Epithelial cell of proximal tubule (primary cell): ENCODE measurements at places on chromosomes 4 and X.
A peak's percentile ranks its signal among the peaks of the same experiment; 100 is the strongest.

GRCh38 chr4:73885574-73886267 is 16.5 kb downstream of the CXCL1 start:
- no peak for DNase-seq

GRCh38 chr4:142778430-142778829 is 67.7 kb downstream of the INPP4B start:
- DNase-seq = no peak

- DNase-seq = no peak
These were observed 135.4 kb downstream of the HMX1 start for GRCh38 chr4:8736090-8736825.

- DNase-seq = peak; percentile 85
These were observed 301.4 kb upstream of the AADAT start for GRCh38 chr4:170391066-170391740.

- no peak for DNase-seq
These were observed 152.0 kb upstream of the SFRP2 start for GRCh38 chr4:153940916-153941315.

- DNase-seq = no peak
These were observed 655.0 kb downstream of the RPA4 start for GRCh38 chrX:97538745-97539144.

DNA sequence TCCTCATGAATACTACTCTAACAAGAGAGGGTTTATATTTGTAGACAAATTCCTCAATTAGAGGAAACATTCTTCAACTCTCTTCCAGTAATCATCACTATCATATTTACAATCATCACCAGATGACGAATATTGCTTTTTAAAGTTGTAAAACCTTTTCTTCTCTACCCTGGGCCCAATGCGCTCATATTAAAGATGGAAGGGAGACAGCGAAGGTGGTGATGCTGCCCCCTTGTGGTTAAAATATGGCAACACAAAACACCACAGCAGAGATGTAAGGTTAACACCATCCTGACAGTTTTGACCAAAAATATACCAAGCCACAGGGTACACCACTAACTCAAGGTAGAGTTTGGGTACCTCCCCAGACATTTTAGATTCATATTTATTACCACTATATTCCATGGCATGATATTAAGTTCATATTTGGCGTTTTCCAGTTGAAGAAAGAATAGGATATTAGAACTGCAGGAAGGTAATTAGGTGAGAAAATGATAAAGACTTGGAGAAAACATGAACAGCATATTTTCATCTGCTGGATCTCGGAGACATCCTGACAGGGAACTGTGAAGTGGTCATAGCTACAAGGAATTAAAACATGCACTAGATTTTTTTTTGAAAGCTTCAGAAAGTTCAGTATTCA is 72.8 kb downstream of the SLC9A7 start:
- no peak for DNase-seq

DNA sequence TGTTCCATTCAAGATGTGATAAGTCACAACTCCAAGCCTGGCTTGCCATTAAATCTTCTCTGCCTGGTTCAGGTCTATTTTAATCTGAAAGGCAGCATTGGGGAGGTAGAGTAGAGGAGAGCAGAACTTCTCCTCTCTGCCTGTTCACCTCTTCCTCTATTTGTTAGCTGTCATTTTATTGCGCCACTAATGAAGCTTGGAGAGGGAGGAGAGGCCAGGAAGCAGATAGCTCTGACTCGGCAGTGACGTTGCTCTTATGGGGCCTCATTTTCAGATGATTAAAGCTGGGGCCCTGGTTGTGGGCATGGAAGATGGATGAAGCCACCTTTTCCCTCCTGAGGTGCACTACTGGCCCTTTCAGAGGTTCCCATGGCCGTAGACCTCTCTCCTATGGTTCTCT is 207.3 kb downstream of the MID1IP1 start:
- no peak for DNase-seq

DNA sequence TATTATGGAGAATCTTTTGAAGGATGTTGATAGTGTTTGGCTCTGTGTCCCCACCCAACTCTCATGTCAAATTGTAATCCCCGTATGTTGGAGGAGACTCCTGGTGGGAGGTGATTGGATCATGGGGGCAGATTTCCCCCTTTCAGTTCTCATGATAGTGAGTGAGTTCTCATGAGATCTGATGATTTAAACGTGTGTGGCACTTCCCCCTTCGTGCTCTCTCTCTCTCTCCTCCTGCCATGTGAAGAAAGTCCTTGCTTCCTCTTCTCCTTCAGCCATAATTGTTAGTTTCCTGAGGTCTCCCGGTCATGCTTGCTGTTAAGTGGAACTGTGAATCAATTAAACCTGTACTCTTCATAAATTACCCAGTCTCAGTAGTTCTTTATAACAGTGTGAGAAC is 166.1 kb upstream of the NUDT6 start:
- DNase-seq = no peak

GRCh38 chr4:113825272-113825671 is 63.7 kb upstream of the CAMK2D start:
- DNase-seq = no peak

DNA sequence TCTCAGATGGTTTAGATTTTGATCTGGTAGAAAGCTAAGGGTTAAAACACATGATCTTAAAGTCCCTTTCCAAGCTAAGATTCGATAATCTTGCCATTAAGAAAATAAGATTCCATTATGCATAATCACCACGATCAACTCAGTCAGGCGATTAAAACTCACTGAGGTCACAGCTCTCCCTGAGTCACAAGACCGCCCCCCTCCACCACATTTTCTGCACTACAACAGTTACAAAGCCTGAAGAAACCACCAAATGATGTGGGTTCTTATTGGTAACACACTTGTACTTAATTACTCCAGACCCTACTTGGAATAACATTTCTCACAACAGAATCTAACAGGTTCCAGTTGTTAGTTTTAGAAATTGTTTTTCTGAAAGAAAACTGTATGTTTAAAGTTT is 62.8 kb downstream of the SH3KBP1 start:
- DNase-seq = peak; percentile 61

GRCh38 chr4:100076753-100077152 is 113.5 kb downstream of the DDIT4L start:
- peak; percentile 39 for DNase-seq

GRCh38 chr4:7156328-7156727 is 36.0 kb upstream of the SORCS2 start:
- no peak for DNase-seq

DNA sequence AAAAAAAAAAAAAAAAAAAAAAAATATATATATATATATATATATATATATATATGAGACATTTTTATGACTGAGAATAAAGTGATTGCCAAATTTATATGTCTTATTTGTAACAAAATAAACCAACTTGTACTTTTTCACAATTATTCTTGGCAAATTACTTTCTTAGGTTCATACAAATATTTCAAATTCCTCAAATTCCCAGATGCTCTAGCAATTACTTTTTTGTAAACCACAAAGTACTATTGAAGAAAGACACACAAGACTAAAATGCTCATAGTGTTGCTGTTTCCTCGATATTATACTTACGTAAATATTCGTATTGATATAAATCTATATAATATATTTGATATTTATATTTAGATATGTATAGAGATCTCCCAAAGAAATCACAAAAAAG is 390.0 kb downstream of the FAT4 start:
- no peak for DNase-seq

DNA sequence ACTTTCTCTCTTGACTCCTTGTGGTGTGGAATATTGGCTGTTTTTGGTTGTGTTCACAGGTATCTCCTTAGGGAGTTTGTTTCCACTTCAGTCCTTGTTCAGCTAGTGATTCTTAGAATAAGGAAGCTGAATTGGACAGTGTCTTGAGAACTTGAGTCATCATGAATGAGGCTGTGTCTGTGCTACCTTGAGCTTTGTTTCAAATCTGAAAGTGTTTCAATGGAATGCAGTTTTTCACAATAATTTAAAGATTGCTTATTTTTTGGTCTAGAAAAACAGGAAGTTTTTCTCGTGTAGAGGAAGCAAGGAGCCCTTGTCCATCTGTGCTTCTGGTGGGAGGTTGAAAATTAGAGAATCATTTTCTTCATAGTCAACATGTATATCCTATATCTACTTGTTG is 76.5 kb downstream of the ZNF518B start:
- DNase-seq = no peak

- DNase-seq = no peak
These were observed 24.8 kb downstream of the PDHA1 start for GRCh38 chrX:19368576-19368975.

DNA sequence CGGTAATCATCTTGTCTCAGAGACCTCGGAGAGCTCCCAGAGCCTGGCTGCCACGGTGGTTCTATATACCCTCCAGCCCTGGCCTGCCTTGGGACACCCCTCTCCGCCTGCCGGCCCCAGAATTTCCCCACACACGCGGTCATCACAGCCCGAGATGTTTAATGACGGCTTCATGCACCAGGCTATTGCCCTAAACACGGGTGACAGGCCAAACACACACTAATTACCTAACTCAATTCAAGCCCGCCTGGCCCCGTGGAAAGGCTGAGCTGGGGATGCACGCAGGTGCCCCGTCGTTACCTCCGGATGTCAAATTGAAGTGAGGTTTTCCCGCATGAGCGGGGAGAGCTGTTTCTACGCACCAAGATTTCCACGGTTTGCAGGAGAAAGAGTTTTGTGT is 72.9 kb upstream of the PPP2R3B start:
- DNase-seq = no peak

GRCh38 chr4:18075823-18076433 is 54.4 kb upstream of the LCORL start:
- DNase-seq = no peak

DNA sequence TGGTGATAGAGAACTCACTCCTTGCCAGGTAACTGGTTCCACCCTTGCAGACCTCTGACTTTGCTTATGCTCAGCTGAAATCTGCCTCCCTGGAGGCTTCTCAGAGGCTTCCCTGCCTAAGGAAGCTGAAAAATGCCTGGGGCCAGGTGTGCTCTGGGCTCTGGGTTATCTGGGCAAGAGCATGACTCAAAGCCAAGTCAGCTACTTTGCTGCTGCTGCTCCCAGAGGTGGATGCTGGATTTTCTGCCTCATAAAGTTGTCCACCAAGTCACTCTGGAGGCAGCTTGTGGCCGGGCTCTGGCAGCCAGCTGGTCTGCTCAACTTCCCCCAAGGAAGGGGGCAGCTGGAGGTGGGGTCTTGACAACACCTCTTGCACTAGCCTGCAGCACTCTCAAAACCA is 132.7 kb downstream of the PJA1 start:
- no peak for DNase-seq

DNA sequence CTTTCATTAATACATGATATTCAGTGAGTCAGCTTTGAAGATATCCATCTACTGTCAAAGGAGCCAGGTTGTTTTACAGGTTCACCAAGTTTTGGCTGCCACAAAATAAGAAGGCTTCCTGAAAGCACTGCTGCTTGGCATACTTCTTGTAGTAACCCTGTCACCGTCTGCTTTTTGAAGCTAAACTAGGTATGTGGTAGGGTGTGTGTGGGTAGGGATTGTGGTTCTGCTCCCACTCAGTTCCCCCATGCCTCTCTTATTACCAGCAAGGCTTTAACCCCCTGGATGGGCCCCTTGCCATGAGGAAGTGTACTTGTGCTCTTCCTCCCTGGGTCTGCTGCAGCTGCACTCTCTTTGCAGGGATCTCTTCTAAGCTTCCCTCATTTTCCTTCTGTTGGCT is 191.2 kb downstream of the BANK1 start:
- DNase-seq = no peak

DNA sequence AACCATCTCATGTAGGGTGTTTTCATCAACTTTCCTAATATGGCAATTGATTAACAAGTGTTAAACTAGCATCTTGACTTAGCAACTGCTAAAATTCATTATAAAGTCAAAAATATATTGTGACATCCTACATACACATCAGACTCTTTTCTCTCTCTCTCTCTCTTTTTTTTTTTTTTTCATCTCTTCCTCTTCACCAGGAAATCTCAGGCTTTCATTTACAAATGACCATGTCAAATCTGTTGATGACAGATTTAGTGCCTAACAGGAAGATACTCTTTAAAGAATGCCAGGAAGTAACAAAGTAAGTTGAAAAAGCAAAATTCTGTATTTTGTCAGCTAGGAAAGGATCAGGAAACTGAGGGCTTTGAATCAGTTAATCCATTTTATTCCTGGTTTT is 365.5 kb downstream of the PCDH7 start:
- DNase-seq = no peak

GRCh38 chr4:56626420-56626819 is 54.7 kb downstream of the HOPX start:
- no peak for DNase-seq

DNA sequence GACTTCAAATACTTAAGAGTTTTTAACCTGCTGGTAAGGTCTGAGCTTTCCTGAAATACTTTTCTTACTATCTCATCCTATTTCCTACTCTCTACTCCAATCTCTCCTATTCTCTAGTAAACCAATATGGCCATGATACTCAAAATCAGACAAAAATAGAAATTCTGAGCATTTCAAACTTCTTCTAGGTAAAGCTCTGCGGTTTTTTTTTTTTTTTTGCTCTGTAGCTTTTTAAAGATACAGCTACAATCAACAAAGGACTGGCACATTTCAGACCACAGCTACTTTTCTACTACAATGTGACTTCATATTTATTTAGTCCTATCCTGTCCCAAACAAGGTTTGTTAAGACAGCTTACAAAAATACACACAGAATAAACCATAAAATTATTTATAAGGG is 31.1 kb downstream of the MAML3 start:
- DNase-seq = no peak

GRCh38 chr4:150152766-150153165 is 74.5 kb downstream of the DCLK2 start:
- DNase-seq = no peak

DNA sequence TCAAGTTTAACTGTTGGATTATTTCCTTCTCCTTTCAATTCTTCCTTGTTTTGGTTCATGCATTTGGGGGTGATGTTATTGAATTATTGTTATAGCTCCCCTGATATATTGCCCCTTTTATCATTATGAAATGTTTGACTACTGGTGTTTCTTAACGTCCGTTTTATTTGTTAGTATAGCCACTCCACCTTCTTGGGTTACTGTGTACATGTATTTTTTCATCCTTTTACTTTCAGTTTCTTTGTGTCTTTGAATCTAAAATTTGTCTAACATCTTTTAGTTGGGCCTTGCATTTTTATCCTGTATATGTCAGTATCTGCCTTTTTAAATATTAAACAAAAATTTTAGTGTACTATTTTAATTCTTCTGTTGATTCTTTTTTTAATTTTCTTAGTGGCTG is 88.7 kb downstream of the TNIP2 start:
- DNase-seq = no peak

GRCh38 chr4:16852228-16852627 is 46.2 kb downstream of the LDB2 start:
- DNase-seq = no peak

GRCh38 chr4:184979461-184980124 is 38.7 kb upstream of the HELT start:
- DNase-seq = no peak

DNA sequence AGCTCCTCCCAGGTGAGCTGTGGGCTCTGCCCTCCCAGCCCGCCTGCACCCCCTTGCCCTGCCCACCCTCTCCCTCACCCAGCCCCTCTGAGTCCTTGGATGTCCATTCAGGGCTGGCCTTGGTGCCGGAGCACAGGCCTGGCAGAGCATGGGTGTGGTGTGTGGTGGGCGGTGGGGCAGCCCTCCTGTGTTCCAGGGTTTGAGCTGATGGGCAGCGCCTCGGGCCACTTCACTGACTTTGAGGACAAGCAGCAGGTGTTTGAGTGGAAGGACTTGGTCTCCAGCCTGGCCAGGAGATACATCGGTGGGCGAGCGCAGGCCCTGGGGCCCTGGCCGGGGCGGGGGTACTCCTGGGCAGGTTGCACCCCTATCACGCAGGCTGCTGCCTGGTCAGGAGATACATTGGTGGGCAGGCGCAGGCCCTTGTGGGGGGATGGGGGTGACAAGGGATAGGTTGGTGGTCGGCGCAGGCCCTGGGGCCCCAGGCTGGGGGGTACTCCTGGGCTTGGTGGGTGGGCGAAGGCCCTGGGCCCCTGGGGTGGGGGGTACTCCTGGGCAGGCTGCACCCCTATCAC is 7.6 kb upstream of the SLC26A1 start:
- no peak for DNase-seq
